ENCODE measurements at places on chromosomes 1 and 21.

- no peak for DNase-seq
Observed at GRCh38 chr21:31878831-31879230, 6.0 kb downstream of the HUNK start.

DNA sequence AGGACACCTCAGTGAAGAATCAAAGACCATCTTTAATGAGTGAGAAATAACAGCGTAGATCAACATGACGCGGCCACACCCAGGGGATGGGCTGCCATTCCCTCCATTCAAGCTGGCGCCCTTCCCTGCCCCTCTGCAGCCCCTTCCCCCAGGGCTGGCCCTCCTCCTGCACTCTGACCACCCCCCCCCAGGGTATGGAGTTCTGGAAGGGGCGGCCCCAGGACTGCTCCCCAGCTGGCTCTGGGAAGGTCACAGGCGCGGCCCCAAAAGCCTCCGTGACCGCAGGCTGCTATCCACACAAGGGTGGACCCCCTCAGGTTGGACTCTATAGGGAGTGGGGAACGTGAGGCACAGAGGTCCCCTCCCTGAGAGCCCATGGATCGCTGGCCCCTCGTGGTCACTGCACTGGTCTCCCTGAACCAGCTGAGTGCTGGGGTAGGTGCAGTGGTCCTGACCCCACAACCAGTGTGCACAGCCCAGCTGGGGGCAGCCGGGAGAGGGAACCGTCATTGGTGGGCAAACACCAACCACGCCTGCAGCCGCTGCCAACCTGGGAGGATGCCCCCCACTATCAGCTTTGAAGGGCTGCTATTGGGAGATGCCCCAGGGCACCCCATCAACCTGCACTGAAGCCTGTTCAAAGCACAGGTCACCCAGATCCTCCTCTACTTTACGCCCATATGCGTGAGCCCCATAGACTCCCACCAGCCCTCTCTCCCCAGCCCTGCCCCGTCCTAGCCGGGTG lies 16.1 kb upstream of the GPR153 start:
- DNase-seq = no peak

- no peak for DNase-seq
Observed at GRCh38 chr1:169530448-169530847, 44.7 kb upstream of the SLC19A2 start.

DNA sequence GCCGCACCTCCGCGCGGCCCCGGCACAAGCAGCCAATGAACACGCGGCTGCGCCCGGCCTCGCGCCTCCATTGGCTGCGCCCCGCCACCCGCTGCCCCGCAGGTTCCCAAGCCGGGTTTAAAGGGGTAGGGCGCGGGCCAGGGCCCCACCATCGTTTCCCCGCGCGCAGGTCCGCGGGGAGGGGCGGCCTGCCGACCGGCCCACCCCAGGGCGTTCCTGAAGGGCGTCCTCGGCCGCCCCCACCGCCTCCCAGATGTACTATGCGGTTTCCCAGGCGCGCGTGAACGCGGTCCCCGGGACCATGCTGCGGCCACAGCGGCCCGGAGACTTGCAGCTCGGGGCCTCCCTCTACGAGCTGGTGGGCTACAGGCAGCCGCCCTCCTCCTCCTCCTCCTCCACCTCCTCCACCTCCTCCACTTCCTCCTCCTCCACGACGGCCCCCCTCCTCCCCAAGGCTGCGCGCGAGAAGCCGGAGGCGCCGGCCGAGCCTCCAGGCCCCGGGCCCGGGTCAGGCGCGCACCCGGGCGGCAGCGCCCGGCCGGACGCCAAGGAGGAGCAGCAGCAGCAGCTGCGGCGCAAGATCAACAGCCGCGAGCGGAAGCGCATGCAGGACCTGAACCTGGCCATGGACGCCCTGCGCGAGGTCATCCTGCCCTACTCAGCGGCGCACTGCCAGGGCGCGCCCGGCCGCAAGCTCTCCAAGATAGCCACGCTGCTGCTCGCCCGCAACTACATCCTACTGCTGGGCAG lies at the start of gene OLIG1:
OLIG1 (plus strand) TSS at position 148 of the 750 bp plus-strand sequence; CDS start at position 254, 106 bp downstream.
- DNase-seq = no peak

- DNase-seq = no peak
Observed at GRCh38 chr1:93542398-93542797, 94.5 kb downstream of the FNBP1L start.

- no peak for DNase-seq
Observed at GRCh38 chr21:38039369-38039768, 123.1 kb upstream of the KCNJ6 start.

DNA sequence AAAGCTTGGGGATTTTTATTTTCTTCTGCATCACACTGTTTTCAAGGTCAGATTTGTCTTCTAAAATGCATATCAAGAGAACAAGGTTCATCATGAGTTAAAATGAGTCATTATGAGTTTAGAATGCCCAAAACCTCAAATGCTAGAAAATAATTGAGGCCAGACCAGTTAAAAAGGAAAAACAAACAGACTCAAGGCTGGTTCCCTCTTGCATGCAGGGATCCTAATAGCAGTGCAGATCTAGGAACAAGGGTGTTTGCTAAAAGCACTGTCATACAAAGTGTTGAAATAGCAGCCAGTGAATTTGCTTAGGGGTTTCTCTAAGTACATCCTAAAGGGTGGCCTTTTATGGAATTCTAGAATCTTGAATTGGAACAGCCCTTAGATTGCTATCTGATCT lies 15.3 kb downstream of the BEND5 start:
- DNase-seq = no peak

DNA sequence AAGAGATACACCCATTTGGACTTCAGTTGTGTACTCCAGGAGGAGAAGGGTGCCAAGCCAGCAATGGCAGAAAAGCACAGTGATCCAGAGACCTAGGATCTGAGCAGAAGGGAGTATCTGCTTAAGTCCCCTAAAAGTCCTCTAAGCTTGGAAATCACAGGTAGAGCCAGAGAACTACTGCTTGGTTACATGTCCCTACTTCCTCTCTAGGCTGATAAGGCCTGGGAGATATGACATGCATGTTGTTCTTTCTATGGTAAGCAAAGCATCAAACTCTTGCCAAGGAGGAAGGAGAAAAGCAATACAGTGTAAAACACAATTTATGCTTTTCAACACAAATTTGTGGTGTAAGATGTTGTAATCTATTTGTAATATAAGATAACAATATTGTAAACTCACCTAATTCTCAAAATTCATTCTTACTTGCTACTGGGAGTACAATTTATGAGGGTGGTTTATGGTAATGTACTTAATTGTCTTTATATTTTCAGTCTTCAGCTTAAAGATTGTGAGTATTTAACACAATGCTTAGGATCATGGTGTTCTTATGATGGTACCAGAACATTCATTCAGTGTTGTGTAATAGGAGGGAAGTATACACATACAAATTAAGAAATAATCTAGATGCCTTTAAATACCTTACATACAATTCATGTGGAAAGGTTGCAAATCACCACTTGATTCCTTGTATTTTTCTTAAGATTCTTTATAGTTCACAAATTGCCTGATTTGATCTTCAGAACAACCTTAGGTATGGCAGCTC lies 49.1 kb upstream of the GNG12 start:
- DNase-seq = no peak

- DNase-seq = no peak
Observed at GRCh38 chr1:237187842-237188241, 145.9 kb downstream of the RYR2 start.

DNA sequence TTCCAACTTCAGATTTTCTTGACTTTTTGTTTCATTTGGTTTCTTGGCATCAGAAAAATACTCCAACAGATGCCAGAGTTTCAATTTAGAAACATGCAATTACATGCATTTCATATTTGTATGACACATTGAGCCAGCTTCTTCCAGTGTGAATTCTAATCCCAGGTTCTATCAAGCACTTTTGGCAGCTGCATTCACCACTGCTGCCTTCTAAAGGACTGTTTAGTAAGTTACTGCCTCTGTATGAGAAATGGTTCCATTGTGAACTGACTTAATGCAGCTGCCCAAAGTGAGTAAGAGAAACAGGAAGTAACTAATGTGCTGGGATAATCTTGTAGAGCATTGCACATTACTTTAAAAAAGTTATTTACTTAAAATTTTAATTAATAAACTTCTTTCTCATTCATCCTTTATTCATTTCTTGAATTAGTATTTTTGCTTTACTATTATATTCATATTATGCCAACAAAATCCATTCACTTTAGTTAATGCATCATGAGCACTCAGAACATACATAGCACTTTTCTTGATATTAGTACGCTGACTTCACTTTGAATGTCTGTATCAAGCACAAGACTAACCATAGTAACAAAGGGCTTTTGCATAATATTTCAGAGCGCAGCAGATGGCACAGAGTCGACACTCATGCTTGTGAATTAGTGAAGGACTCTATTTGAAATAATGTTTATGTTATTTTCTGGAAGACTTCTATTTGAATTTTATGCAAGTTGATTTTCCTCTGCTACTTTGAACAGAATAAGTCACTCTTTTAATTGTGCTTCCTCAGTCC lies 9.8 kb downstream of the RGS18 start:
- no peak for DNase-seq

GRCh38 chr1:200336101-200336845 lies 73.6 kb downstream of the ZNF281 start:
- no peak for DNase-seq

DNA sequence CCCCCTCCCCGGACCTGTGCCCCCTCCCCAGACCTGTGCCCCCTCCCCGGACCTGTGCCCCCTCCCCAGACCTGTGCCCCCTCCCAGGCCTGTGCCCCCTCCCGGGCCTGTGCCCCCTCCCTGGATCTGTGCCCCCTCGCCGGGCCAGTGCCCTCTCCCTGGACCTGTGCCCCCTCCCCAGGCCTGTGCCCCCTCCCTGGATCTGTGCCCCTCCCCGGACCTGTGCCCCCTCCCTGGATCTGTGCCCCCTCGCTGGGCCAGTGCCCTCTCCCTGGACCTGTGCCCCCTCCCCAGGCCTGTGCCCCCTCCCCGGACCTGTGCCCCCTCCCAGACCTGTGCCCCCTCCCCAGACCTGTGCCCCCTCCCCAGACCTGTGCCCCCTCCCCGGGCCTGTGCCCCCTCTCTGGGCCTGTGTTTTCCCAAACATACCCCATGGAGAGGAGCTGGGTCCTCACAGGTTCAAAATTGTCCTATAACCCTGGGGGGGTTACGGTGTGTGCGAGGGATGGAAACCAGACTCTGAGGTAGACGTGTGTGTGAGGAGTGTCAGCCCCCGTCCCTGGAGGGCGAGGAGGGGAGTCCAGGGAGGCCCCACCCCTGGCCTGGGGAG lies 47.6 kb upstream of the POFUT2 start:
- no peak for DNase-seq

DNA sequence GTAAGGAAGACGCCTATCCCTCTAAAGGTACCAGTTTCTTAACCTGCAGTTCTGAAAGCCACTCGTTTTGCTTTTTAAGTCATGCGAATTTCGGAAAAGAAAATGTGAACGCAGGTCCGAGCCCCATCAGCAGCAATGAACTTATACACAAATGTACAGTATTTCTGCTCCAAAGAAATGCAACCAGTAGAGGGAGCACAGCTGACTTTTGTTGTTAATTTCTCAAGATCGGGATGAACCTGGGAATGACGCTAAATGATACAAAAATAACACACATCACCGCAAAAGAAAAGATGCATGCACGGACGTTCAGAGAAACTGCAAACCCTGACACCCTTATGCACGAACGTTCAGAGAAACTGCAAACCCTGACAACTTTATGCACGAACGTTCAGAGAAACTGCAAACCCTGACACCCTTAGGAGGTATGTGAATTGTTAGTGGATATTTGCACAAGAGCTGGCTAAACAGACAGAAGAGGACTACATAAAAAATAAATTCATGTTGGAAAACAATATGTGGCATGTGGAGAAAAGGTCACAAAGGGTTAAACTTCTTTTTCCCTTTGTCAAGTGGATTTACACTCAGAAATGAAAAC lies 3.5 kb upstream of the TIAM1 start:
- no peak for DNase-seq

DNA sequence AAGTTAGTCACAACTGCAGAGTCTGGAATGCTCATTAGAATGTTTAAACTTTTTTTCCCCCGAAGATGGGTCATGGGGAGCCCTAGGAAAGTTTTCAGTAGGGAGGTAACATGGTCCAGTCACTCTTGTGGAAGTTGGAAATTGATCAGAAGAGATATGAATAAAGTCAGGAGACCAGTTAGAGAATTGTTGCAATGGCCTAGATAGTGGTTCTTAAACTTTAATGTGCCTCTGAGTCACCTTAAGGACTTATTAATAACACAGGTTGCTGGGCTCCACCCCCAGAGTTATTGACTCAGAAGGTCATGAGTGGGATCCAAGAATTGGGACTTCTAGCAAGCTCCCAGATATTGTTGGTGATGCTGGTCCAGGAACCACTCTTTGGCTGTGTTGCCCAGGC lies 3.2 kb upstream of the TFAP2E start:
- DNase-seq = no peak

DNA sequence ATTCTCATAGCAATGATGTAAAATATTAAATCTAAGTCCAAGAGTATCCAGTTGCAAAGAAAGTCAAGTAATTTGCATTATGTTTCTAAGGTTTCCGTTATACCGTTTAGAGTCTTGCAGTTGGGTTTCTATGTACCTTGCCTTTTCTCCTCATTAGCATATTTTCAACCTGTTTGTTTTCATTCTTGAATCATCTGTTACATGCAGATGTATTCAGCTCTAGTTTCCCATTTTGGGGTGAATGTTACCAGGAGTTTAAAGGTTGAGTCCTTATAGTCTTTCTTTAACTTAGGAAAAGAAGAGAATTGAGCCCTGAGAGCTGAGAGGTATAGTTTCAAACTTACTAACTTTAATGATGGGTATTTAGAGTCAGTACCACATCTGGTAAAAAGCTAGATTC lies 139.9 kb downstream of the NFIA start:
- DNase-seq = no peak

GRCh38 chr1:76824106-76824505 lies 43.2 kb upstream of the ST6GALNAC5 start:
- DNase-seq = no peak

- no peak for DNase-seq
Observed at GRCh38 chr1:97913506-97914139, 7.2 kb downstream of the DPYD start.

- DNase-seq = no peak
Observed at GRCh38 chr1:8733484-8733883, 84.0 kb downstream of the RERE start.

GRCh38 chr21:29193901-29194300 lies 63.5 kb downstream of the MAP3K7CL start:
- DNase-seq = no peak

GRCh38 chr1:227604446-227604845 lies 41.1 kb downstream of the ZNF678 start:
- no peak for DNase-seq

GRCh38 chr1:182600745-182601415 lies 3.3 kb downstream of the RGS16 start:
- DNase-seq = no peak

- no peak for DNase-seq
Observed at GRCh38 chr1:204088596-204088995, 15.7 kb downstream of the SOX13 start.

GRCh38 chr1:185843986-185844385 lies 109.8 kb downstream of the HMCN1 start:
- no peak for DNase-seq

Data from cortex of kidney (tissue), 1 donor.